Hair follicular keratinocyte (primary cell): ENCODE measurements at places on chromosomes 5 and 9. TPM values are rescaled to one million over a fixed set of nuclear protein-coding genes. Genes with fewer than 3 reads are reported as not detected.

Gene CCDC187
- not detected in 2 replicates for total RNA-seq

Gene PCDHA5
- not detected in 2 replicates for total RNA-seq

Gene SHC3
- 0.04 and 0.94 TPM in 2 replicates for total RNA-seq

Gene GABBR2
- 0.08 TPM in 1 of 2 replicates, not detected in the other for total RNA-seq

Gene FNBP1
- 7.1 and 13.3 TPM in 2 replicates for total RNA-seq

Gene CARTPT
- not detected in 2 replicates for total RNA-seq

Gene FAM221B
- total RNA-seq, result not detected in 2 replicates

Gene LPAR1
- 21.4 and 29.0 TPM in 2 replicates for total RNA-seq

Gene FCN1
- not detected in 2 replicates for total RNA-seq

Gene EGFLAM
- total RNA-seq, result 0.31 and 1.1 TPM in 2 replicates

Gene GCNT1
- total RNA-seq, result 3.3 and 3.7 TPM in 2 replicates

Gene PCDH1
- total RNA-seq, result 0.49 and 5.6 TPM in 2 replicates
